ENCODE measurements at places on chromosomes 4 and X.

DNA sequence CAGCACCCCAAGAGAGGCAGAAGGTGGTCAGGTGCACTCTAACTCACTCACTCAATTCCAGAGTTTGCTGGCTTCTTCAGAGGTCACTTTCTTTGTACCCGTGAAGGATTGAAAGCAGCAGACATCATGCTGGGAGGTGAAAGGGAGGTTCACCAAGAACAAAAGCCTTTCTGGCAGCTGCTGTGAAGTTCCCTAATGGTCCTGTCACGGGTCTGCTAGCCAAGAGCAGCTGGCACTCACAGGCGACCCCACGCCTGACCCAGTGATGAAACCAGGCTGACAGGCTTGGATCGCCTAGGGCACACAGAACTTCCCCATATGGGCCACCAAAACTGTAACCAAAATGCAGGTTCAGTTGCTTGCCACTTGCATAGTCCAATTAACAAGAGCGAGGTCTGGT lies 11.8 kb downstream of the NUDT11 start:
- no peak for DNase-seq

- DNase-seq: no peak
Observed at GRCh38 chrX:84320614-84321013, 132.6 kb upstream of the RPS6KA6 start.

GRCh38 chrX:150543230-150544155 lies 24.9 kb upstream of the MTM1 start:
- no peak for DNase-seq

- no peak for DNase-seq
Observed at GRCh38 chrX:31604629-31605221, 532.9 kb upstream of the FTHL17 start.

DNA sequence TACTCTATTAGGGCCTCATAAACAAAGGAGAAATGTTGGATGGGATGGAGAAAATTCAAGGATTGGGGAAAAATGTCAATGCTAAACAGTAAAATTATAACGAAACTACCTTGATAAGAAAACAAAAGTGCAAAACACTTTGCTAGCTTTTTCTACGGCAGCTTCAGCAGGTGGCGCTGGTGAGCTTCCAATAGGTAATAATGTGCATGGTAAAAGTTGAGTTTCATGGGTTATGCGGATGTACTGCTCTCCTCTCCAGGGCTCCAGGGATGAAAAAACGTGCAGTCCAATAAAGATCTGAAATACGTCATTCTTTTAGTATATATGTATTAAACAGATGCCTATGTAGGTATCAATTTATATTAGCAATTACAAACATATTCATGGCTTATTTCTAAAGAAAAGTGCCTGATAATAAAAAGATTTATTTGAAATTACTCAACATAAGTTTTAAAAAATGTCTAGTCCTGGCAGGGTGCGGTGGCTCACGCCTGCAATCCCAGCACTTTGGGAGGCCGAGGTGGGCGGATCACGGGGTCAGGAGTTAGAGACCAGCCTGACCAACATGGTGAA lies 239.6 kb downstream of the GRXCR1 start:
- DNase-seq: peak; percentile 82

DNA sequence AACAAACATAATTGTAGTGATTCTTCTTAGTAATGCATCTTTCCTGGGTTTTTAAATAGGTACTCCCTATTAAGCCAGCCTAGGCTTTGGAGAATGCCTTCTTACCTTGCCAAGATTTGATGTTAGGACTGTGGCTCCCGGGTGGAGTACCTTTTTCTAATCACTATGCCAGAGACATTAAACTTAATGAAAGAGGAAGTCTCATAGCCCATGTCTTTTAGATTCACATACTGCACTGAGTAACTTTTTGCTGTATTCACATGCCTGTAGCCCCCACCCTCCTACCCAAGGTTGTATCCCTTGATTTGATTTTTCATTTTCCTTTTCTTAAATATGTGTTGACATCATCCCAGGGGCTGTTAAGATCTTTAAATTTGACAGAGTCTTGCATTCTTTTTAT lies 104.2 kb upstream of the TLR2 start:
- no peak for DNase-seq

DNA sequence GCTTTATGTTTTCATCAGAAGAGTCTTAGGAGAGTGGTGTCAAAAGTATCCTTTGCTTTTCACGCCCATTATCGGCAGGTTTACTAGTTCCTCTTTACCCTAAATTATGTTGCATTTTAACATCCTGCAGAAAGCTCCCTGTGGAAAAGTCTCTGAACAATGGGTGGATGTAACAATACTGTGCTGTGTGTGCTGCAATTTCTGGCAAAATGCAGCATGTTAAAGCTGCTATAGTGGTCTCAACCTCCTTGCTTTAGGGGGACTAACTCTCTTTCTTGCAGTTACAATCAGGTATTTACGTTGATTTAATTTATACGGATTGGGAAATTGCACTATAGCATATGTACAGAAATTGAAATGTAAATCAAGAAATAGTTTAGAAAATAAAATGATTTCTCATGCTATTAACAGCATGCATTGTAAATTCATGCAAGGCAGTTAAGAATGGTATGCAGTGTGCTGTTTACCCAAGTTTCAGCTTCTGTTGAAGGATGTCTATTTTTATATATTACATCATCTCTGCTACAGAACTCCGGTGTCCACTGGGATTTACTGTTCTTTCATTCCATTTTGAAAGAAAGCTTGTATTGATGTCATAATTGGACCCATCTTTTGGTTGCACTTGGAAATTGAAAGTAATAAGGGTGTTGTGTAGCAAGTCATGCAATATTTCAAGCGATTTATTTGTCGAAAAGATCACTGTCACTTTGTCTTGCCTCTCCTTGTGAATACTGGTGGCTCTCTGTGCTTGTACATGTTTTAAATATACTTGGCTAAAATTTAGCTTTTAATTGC lies 145.7 kb downstream of the RAPGEF2 start:
- DNase-seq: peak; percentile 7

GRCh38 chr4:122746485-122746965 lies 14.0 kb downstream of the BBS12 start:
- DNase-seq: no peak

DNA sequence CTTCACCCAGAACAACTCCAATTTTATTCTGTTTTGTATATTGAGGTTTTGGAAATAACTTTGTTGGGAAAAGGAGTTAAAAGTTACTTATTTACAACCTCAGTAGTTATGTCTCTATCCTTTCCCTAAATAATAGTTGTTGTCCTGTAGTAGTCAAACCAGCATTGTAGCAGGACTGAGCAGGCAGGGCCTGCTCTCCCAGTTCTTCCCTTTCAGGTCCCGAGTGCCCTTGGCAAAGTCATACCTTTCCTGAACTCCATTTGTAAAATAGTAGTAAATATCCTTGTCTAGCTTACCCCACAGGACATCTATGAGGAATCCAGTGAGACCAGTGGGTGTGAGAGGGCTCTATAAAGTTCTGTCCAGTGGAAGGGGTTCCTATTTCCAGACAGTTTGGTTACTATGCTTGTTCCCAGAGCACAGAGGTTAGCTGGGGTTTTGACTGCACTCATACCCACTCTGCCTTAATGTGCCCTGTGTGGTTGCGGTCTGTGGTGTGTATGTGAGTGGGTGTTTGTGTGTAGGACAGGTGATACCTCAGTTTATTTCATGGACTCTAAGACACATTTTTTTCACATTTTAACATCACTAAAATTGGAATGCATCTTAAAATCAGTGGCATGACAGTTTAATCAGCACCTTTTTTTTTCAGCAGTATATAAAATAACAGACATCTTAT lies 136.3 kb downstream of the AMMECR1 start:
- DNase-seq: no peak

GRCh38 chrX:40085102-40085551 lies 12.6 kb downstream of the BCOR start:
- no peak for DNase-seq

DNA sequence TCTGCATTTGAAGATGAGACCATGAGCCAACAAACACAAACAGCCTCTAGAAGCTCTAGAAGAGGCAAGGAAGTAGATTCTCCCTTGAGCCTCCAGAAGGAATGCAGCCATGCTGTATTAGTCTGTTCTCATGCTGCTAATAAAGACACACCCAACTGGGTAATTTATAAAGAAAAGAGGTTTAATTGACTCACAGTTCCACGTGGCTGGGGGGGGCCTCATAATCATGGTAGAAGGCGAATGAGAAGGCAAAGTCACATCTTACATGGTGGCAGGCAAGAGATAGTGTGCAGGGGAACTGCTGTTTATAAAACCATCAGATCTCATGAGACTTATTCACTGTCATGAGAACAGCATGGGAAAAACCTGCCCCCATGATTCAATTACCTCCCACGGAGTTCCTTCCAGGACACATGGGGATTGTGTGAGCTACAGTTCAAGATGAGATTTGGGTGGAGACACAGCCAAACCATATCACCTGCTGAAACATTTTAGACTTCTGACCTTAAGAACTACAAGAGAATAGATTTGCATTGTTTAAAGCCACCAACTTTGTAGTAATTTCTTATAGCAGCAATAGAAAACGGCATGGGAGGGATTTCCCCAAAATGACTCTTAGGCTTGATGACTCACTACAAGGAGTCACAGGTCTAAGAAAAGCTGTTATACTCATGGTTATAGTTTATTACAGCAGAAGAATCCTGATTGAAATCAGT lies 284.4 kb upstream of the SFRP2 start:
- no peak for DNase-seq

- no peak for DNase-seq
Observed at GRCh38 chr4:123922847-123923246, 526.3 kb downstream of the SPRY1 start.

GRCh38 chr4:77734928-77735327 lies 84.2 kb downstream of the CNOT6L start:
- no peak for DNase-seq

GRCh38 chr4:81472281-81473182 lies 825 bp upstream of the RASGEF1B start:
- peak; percentile 81 for DNase-seq

DNA sequence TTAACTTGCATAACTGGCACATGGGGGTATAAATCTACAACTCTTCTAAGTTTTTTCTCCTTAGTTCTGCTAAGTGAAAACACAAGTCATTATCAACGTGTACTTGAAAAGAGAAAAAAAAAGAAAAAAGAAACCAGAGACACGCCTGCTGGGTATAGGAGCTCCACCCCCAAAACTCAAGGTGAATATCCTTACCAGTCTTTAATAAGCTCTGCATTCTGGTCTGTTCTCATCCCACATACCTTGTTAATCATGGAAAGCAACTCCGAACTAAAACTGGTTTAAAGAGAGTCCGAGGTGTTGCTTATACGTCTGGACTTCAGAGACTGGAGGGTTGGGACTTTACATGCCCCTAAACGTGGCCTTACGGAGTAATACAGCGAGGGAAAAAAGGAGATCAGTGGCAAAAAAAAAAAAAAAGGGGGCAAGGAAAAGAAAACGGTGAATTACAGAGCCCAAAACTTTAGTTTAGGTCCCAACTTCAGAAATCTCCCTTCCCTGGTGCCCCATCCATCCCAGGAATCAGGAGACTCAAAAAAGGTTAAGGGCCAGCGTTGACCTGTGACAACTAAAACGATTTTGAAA lies 1.0 kb downstream of the PGRMC2 start:
- DNase-seq: peak; percentile 2
